ENCODE measurements at places on chromosomes 2 and 18. TPM values are rescaled to one million over a fixed set of nuclear protein-coding genes. Genes with fewer than 3 reads are reported as not detected.

DNA sequence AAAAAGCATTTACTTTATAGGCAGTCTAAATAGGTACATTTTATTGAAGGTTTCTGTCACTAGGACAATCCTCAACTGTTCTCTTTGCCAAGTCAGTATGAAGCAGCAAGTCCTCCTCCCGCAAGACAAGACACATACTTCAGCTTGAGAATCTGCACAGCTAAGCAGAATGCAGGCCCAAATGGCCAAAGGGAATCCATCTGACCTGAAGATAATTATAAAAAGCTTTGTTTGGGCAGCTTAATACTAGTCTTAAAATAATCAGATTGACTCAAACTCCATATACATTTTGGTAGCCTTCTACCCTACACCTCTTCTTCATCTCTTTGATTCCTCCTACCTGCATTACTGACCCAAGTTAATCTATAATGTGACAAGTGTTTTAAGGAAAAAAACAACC, 1.8 kb downstream of the LANCL1 start:
- no peak for DNase-seq

DNA sequence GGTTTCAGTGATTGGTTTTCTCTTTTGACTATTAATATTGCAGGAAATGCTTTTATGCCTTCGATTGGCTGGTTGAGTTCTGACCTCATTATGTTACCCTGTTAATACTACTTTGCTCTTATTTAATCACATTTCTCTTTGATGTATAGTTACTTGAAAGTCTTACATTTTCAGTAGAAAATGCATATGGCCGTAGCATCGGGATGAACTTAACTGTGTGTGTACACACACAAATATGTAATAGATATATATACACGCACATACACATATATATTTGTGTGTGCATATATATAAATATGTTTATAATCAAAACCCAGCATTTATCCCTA, 1.6 kb downstream of the EPC2 start:
- DNase-seq, result no peak

- DNase-seq, result no peak
Measured at GRCh38 chr2:113149553-113150257, 22.3 kb downstream of the IL1RN start.

DNA sequence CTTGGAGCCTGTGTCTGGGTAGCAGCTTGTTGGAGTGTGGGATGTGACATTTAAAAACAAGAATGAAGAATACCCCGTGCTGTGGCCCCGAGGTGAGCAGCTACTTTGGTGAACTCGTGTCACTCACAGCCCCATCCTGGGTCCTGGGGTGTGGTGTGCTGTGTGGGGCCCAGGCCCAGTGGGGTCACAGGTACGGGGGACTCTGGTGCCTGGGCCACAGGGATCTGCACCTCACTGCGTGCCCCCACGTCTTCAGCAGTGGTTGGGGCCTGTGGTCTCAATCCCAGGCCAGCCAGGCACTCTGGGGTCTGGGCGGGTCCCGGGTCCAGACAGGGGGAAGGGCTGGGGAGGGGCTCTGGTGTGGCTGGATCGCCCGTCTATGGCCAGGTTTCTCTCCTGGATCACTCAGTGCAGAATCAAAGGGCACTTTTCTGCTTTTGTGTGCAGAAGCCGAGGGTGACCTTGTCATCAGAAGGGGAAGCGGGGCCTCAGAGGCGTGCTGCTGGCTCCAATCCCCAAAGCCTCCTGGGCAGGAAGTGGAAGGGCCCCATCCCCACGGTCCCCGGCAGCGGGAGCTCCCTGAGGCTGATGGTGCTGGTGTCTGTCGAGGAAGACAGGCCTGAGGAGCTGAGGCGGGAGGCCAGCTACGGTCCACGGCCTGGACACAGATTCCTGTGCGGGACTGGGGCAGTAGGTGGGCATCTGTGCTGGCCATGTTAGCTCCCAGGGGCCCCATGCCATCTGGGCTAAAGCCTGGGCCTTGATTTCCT, 1.4 kb downstream of the GPR35 start:
- DNase-seq, result no peak

DNA sequence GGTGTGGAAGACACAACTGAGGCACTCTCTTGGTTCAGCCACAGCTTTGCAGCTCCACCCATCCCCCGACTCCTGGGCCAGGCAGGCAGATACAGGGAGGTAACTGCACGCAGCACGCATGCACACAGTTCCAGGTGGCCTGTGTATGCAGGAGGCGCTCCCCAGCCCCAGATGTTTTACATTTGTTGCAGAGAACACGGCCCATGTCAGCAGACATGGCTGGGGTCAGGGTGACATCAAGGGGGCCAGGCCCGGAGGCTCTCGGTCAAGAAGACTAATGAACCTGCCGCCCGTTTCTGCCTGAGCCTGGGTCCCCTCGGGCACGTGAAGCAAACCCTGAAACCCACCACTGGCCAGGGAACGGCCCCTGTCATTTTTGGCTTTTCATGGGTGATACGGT, 57.3 kb downstream of the TWIST2 start:
- DNase-seq, result no peak

DNA sequence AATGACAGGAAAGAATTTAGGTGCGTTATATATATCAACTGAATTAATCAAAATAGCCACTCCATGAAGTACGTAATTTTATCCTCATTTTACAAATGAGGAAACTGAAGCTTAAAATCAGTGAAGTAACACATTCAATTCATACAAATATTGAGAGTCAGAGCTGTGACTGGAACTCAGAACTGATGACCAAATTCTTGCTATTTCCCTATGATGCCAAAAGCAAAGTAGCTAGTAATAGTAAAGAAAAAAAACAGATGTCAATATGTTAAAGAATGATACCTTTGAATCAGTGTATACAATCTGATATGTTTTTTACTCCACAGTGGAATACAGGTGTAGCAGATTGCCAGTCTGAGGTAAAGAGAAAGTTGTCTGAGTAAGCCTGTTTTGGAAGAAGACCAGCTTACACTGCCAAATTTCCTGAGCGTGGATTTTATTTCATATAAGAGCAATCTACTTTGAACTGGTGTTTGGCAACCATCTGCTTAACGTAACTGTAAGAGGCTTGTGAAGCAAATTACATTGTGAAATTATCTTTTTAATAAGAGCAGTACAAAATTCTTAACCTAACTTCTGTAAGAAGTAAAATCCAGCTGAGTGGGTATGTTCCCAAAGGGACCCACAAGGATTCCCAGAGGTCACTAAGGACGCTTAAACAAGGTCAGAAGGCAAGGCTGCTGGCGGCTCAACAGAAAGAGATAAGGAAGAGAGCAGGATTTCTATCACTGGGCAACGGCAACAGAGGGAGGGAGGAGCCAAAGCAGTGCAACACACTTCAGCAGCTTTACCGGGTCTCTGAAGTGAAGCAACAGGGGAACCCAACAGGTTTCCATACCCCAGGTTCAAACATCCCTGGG, 85.6 kb downstream of the IKZF2 start:
- DNase-seq, result peak; percentile 11

DNA sequence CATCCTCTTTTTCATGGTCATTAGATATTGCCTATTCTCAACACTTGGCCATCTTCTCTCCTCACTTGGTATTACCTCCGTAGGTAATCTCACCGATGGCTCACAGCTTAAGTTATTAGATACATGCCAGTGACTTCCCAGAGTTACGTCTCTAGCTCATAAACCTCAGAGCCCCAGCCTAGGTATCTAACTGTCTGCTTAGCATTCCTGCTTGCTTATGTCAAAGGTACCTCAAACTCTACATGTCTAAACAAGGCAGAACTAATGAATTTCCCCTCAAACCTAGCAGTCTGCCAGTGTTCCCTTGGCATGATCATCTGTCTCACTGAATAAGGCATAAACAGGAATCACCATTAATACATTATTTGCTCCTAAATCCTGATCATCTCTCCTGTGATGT, 27.7 kb upstream of the ZNF638 start:
- DNase-seq, result no peak

DNA sequence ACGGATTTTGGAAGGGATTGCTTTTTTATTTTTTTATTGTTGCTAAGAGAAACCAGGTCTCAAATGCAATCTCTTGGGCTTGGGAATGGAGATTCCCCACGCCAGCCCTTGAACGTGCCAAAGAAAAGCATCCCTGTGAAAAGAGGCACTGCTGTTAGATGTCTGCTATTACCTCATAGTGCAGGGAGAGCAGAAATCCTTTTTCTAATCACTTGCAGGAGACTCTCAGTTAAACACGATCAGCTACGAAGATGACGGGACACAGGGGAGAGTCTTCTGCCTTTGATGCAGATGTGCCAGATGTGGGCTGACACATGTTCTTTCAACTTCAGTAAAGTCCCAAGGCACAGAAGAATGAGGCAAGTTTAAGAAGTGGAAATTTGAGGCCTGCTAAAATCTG, 381.6 kb upstream of the TRIB2 start:
- no peak for DNase-seq

DNA sequence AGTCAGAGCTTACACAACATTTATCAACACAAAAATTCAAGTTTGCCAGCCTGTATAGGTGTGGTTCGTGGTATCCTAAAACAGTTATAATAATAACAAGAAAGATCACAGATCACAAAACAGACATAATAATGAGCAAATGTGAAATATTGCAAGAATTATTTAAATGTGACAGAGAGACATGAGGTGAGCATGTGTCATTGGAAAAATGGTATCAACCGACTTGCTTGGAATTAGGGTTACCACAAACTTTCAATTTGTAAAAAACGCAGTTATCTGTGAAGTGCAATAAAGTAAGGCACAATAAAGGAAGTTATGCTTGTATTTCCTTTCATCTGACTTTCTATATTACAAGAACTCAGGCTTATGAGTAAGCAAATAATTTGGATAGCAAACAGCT, 116.8 kb downstream of the IKZF2 start:
- DNase-seq, result no peak

GRCh38 chr18:6681331-6681875, 48.1 kb upstream of the ARHGAP28 start:
- DNase-seq, result no peak

DNA sequence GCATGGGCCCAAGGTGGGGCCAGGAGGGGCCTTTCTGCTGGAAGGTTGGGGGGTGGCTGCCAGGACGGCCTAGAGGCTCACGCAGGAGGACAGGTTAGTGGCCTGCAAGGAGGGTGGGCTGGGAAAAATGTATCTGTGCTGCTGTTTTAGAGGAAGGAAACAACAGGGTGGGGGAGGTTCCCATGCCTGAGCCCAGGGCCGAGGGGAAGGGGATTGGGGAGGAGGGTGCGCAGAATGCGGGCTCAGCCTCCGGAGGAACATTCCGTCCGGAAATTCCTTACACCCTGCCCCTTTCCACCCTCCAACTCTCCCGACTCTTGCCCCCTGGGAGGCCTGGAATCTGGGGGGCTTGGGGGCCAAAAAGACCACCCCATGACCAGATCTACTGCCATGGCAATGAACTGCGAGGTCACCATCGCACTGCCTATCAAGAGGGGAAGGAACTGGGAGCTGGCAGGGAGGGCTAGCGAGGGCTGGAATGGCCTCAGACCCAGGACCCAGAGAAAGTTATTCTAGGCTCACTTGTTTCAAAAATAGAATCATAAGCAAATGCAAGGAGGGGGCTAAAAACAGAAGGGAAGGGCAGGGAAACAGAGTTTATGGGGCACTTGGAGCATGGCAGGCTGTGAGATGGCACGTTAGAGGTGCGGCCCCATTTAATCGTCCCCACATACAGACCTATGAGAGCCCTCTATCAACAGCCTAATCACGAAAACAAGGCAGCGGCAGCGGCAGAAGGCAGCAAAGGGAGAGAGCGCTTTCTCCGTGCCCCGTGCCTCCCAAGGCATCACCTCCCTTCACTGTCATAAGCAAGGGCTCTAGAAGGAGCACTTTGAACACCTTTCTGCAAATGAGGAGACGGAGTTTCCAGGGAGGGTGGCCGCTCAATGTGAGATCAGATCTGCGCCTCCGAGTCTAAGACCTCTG, 90.4 kb downstream of the TNS1 start:
- no peak for DNase-seq

GRCh38 chr2:132757676-132758075, 87.7 kb upstream of the LYPD1 start:
- DNase-seq, result no peak

GRCh38 chr2:22554453-22554852, 830.5 kb upstream of the KLHL29 start:
- DNase-seq, result no peak

DNA sequence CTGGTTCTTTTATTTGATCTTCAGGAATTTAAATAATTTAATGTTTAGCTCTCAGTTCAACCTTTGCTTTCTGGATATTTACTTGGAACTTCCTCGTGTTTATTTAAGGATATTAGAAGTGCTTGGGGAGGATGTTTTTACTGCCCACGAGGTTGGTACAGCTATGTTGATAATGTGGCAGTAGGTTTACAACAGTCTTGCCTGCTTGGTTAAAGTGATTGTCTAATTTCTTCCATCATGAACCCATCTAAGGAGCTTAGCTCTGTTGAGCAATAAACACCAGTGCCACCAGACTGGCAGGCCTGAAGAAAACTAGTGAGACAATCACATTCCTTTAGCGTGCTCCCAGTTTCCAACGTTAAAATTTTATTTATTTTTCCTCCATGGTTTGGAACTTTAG, 94.5 kb downstream of the ICOS start:
- DNase-seq, result no peak

GRCh38 chr2:124814968-124815745, 790.1 kb downstream of the CNTNAP5 start:
- no peak for DNase-seq

GRCh38 chr2:49924044-49924817, 769.9 kb upstream of the FSHR start:
- DNase-seq, result no peak

- no peak for DNase-seq
Measured at GRCh38 chr2:40292291-40292690, 159.6 kb downstream of the SLC8A1 start.

DNA sequence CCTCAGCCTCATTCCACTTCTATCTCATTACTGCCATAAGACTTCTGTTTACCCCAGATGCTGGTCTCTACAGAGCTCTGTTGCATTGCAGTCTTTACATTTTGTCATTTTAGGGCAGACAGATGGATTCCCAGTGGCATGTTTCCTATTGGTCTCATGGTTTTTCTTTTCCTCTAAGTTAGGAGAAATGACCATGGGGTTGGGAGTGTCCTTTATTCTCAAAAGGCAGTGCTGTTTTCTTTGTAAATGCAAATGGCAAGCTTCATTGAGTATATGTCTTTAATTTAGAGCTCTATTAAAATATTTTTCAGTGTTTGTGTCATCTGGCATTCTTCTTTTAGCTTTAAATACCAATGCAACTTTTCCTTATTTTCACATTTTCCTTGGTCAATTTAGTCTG, 57.0 kb downstream of the MSTN start:
- no peak for DNase-seq

- DNase-seq, result no peak
Measured at GRCh38 chr18:75556841-75557240, 129.3 kb upstream of the SMIM21 start.

QPCT gene
- polyA plus RNA-seq, result 0.26 TPM

SH3RF3 gene
- polyA plus RNA-seq, result 0.24 TPM

UGT1A9 gene
- not detected for polyA plus RNA-seq

ALKAL2 gene
- polyA plus RNA-seq, result not detected

ANKRD29 gene
- polyA plus RNA-seq, result not detected

CROCC2 gene
- not detected for polyA plus RNA-seq

ECEL1 gene
- polyA plus RNA-seq, result not detected

PLEK gene
- 135 TPM for polyA plus RNA-seq

GBX2 gene
- polyA plus RNA-seq, result not detected

HSBP1L1 gene
- polyA plus RNA-seq, result 17.2 TPM

KCNF1 gene
- not detected for polyA plus RNA-seq

NYAP2 gene
- polyA plus RNA-seq, result not detected

MC5R gene
- not detected for polyA plus RNA-seq

RELCH gene
- 7.4 TPM for polyA plus RNA-seq

MOCOS gene
- 0.07 TPM for polyA plus RNA-seq

Data from CD8-positive, alpha-beta memory T cell (primary cell).